Stimulated activated CD4-positive, alpha-beta T cell treated with anti-CD3 and anti-CD28 coated beads, Interleukin-12 subunit alpha, Interleukin-12 subunit beta, amount 100 ng/mL, for 4 hours (primary cell): ENCODE measurements at places on chromosomes 6 and 20.

GRCh38 chr6:107386340-107386739 lies 73.0 kb downstream of the PDSS2 start:
- no peak for DNase-seq

GRCh38 chr6:52588710-52589091 lies 11.8 kb upstream of the TRAM2 start:
- no peak for DNase-seq

- DNase-seq, result no peak
Measured at GRCh38 chr6:158014505-158015187, 33.0 kb downstream of the SYNJ2 start.

DNA sequence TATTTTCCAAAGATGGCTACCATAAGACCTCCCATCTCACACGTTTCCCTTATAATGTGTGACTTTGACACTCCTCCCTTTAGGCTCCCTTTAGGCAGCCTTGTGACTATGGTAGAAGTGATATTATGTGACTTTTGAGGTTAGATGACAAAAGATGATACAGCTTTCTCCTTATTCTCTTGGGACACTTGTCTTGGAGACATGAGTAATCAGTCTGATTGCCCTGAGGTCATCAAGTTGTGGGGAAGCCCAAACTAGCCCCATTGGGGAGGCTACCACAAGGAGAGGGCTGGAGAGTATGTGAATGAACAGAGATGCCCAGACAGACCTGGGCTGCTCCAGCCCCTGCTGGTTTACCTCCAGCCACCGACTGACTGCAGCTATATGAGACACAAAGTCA lies 10.6 kb upstream of the DLK2 start:
- DNase-seq, result no peak

GRCh38 chr20:37565134-37565811 lies 37.6 kb upstream of the BLCAP start:
- DNase-seq, result no peak

DNA sequence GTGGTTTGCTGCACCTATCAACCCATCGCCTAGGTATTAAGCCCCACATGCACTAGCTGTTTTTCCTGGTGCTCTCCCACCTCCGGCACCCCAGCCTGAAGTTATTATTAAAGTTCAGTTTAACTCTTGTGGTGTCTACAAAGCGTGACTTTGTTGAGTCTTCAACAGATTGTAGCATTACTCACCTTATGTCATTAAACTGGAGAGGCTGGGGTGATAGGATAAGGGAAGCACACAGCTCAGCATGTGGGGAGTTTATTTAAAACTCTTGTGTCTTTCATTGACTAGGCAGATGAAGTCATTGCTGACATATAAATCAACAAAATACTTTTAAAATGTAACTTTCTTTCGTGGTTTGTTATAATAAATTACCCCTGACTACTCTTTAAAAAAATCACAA lies 84.7 kb upstream of the GCM1 start:
- no peak for DNase-seq

- no peak for DNase-seq
Measured at GRCh38 chr6:74346936-74347535, 651.0 kb downstream of the CD109 start.

DNA sequence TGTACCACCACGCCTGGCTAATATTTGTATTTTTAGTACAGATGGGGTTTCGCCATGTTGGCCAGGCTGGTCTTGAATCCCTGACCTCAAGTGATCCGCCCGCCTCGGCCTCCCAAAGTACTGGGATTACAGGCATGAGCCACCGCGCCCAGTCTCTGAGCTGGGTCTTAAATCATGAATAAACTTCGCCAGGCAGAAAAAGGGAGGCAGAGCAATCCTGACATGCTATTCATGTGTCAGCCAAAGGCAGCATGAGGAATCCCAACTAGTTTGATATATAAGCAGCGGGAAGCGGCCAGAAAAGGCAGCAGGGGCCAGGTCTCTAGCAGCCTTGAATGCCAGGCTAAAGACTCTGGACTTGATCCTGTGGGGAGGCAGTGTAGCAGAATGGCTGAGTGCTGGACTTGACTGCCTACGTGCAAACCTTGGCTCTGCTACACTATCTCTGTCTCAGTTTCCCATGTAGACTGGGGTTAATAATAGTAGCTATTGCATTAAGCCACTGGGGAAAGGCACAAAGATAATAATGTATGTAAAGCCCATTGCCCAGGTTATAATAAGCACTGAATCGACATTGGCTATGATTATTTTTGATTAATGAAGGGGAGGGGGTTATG lies 1.8 kb downstream of the PROCR start:
- DNase-seq, result no peak

GRCh38 chr6:160386869-160387530 lies 38.8 kb downstream of the SLC22A3 start:
- no peak for DNase-seq

DNA sequence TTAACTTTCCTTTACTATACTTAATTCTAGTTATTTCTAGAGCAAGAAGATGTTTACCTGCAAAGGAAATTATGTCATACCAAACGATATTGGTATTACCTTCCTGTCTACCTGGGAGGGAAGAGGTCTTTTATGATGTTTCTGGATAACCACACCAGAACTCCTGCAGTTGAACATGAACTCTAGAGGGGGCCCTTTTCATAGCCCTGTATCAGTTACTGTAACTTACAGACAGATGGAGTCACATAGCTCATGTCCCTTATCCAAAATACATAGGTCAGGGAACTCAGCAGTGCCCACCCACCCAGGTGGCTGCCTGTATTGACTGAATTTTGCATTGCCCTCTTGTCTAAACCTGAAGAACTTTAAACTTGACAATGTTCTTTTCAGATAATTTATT lies 35.1 kb upstream of the MYL9 start:
- no peak for DNase-seq

GRCh38 chr6:30465595-30466306 lies 23.6 kb upstream of the HLA-E start:
- no peak for DNase-seq

DNA sequence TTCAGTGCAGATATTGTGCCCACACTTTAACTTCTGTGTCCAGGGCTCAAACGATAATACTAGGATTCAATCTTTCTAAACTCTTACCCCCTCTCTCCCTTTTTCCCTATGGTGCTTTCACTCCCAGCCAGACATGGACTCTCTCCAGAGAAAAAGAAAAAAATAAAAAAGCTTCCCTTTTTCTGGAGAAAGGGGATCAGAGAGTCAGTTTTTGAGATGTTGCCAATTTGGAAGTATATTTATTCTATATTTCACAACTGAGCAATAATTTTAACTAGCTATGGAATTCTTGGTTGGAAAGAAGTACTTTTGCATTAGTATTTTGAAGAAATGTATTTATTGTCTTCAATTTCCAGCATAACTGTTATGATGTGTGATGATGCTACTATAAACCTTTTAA lies 72.2 kb upstream of the ZFP64 start:
- DNase-seq, result no peak

GRCh38 chr20:59123678-59124255 lies 39.9 kb upstream of the ZNF831 start:
- DNase-seq, result no peak

DNA sequence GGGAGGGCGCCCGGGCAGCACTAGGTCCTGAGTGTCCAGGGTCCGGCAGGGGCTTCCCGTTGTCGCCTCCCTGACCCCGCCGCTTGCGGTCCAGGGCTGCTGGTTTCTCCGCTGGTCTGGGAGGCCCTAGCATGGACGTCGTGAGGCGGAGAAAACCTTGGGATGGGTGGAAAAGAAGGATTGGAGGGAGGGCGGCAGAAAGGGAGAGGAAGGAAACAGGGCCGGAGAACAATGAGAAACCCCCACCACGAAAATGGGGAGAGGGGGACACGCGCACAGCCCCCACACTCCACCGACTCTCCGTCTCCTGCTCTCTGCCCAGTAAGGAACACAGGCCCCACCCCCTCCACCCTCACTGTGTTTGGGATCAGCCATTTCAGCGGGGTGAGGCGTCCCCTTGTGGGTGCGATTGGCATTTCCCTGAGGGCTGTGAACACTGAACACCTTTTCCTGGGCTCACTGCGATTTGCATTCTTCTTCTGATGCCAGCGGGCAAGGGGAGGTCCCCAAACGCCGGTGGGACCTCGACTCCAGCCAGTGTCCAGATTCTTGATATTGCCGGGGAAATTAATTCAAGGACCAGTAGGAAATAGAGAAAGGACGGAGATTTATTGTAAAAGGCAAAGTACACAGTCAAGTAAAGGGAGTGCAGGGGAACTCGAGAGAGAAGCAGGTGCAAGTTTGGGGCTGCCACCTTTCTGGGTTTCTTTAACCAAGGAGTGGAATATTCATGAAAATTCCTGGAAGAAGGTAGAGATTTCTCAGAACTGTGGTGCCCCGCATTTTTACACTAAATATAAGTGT lies 3.3 kb upstream of the RAET1G start:
- peak; percentile 70 for DNase-seq

GRCh38 chr20:10953437-10953836 lies 279.6 kb upstream of the JAG1 start:
- no peak for DNase-seq

DNA sequence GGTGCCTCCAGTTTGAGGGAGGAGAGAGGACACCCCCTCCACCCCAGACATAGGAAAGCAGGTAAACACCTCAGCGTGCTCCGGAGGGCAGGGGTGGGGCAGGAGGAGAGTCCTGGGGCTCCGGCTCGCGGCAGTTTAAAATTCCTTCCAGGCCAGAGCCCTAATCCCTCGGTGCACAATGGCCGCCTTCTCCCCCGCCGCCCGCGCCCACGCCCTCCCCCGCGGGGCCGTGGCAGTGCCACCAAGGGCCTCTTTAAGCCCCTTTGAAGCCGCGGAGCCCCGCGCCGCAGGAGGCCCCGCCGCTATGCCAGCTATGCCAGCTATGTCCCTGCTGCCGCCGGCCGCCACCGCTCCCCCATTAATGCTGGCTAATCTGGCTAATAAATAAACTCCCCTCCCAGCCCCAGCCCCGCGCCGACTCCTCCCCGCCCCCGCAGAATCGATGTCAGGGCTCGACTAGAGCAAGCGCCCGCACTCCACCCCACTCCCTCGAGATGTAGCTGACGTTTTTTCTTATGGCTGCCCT lies 125.1 kb downstream of the MRPL14 start:
- DNase-seq, result no peak

- no peak for DNase-seq
Measured at GRCh38 chr6:77461796-77462195, 1.5 kb downstream of the HTR1B start.

DNA sequence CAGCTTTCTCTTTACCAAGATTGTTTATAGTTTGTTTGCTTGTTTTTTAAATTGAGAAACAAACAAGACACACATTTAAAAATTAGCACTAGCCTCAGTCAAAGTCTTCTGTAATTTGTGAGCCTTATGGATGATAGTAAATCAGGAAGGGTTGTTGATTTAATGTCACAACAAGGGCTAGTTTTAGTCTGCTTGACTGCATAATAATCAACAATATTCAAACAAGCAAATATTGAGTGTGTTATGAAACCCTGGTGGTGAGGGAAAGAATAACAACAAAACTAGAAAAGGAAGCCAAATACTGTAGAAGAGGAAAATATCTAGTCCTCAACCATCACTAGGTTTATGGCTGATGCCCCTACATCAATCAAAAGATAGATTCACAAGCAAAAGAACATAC lies 228.6 kb downstream of the TBC1D7 start:
- no peak for DNase-seq

- no peak for DNase-seq
Measured at GRCh38 chr6:146770275-146770964, 171.6 kb downstream of the ADGB start.

GRCh38 chr20:64136004-64136710 lies 28.1 kb upstream of the MYT1 start:
- DNase-seq, result no peak

DNA sequence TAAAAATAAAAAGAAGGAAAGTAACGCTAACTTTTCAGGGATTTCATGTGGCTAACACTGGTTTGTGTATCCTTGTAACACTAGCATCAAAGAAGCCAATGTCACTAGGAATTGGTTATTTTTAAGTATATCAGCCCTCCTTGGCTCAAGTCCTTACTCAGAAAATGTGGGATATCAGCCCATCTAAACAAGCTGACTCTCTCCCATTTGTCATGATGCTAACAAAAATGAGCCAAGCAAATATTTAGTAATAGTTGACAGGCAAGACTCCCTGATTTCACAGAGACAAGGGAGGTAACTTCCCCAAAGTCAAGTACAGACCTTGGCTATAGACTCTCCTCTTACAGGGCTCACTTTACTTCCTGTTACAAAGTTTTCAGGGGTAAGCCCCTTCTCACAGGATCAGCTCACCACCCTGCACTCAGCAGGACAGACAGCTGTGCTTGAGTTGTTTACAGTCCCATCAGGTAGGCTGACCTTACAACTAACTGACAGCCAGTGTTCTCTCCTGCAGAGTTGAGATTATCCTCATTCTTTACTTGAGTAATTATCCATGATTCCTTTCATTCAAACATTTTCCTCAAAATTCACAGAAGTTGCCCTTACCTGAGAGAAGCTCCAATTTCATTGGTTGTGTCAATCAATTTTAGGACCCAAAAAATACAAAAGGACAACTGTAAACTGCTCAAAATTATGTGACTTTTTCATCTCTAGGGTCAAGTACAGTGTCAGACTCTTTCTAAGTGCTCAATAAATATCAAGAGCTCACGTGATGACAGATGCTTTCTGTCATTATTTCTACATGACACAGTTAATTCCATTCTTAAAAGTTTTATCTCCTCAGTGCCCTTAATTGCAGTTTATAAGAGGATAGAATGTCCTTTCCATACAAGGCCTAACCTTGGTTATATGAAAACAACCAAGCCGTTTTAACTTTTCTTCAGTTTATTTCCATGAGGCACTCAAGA lies 38.1 kb upstream of the BMP5 start:
- DNase-seq, result no peak

- peak; percentile 32 for DNase-seq
Measured at GRCh38 chr20:1301031-1301529, 27.9 kb downstream of the SDCBP2 start.

GRCh38 chr6:138588805-138589434 lies 89.6 kb upstream of the NHSL1 start:
- peak; percentile 25 for DNase-seq

DNA sequence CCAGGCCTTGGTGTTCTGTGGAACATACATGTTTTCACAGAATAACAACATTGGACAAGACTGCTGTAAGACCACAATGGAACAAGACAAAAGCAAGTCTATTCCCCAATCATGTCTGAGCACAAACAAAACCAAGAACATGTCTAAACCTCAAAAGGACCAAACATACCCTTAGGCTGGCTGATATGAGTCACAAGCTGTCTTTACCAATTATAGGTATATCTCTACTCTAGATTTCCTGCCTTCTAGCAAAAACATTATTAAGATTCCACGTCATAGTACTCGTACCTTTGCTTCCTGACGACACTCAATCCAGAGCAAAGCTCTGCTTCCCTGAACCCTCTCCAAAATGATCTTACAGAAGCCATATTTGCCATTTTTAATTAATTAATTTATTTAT lies 15.4 kb upstream of the L3MBTL1 start:
- DNase-seq, result no peak

- DNase-seq, result no peak
Measured at GRCh38 chr6:2542858-2543218, 207.9 kb downstream of the MYLK4 start.
